ENCODE measurements at places on chromosomes 16 and 17. TPM values are rescaled to one million over a fixed set of nuclear protein-coding genes. Genes with fewer than 3 reads are reported as not detected.

DNA sequence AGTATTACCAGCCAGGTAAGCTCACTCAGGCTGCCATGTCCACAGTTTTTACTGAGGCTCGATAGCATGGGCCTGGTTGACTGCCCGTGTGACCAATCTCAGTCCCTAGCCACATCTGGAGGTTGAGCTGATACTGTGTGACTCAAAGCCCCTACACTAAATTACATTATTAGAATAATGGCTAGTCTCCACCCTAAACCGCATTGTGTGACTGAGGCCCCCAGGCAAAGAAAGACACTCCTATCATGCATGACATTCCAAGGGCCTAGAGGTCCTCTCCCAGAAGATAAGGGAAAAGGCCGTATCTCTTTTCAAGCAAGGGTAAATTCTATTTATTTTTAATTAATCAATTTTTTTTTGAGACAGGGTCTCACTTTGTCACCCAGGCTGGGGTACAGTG is 505.3 kb downstream of the HAPSTR1 start:
- DNase-seq = no peak

- no peak for DNase-seq
These were observed 99.2 kb upstream of the ZNF750 start for GRCh38 chr17:82938873-82939620.

DNA sequence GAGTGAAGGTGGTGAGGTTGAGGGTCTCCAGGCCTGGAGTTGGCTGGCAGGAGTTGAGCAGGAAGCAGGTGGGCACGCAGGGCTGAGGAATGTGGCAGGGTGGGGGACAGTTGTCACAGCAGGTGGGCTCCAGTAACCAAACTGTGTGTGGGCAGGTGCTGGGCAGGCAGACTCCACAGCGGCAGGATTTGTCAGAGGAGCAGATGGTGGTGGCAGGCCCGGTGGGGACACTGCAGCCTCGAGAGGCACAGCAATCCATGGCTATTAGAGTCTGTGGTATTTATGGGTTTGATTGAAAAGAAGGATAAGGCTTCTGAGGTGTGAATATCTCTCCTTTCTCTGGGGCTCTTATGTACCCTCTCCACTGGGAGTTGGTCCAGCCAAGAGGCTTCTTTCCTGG is at the start of gene KRTAP3-3:
TSS of gene KRTAP3-3 (minus strand) at position 326 of the 400 bp plus-strand sequence. CDS start at position 259, 67 bp downstream.
- DNase-seq = no peak

- DNase-seq = no peak
These were observed 748 bp downstream of the ATF7IP2 start for GRCh38 chr16:10386517-10387100.

DNA sequence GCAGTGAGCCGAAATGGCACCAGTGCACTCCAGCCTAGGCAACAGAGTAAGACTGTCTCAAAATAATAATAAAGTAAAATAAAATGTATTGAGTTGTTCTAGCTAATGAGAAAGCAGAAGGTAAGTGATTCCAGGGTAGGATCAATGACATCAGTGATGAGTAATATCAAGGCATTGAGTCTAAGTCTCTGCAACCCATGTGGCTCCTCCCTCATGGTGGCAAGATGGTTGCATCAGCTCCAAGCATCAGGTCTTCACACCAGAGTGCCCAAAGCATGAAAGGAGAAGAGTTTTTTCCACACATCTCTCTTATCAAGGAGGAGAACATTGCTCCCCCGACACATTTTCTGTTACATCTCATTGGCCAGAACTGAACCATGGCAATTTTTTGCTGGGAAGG is 34.8 kb upstream of the GAS7 start:
- no peak for DNase-seq

- no peak for DNase-seq
These were observed 210.0 kb downstream of the BCAS3 start for GRCh38 chr17:60887614-60888028.

PIK3R6 gene
- polyA plus RNA-seq = 5.1 TPM

FKBP10 gene
- polyA plus RNA-seq = 141 TPM

Data from muscle of back (tissue), 13 donors.